NCI-H1105 treated with DMSO at 0.1 percent for 48 hours (cell line): ENCODE measurements at places on chromosomes 3 and 15.

DNA sequence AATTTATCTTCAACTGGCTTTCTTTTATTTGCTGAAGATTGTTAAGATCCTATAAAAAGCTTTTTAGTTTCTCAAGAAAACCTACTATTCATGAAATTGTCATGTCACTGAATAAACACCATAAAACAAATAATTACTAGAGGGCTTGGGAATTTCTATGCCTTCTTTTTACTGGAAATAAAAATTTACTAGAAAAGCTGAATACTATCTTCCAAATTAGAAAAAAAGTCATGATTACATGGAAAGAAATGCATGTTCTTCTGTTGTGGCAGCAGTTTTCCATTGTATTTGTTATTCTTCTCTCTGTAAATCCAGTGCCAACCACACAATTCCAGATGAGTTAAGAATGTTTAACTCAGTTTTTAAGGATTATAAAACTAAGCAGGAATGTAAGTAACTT is 153.8 kb downstream of the RAP2B start:
- DNase-seq = no peak

DNA sequence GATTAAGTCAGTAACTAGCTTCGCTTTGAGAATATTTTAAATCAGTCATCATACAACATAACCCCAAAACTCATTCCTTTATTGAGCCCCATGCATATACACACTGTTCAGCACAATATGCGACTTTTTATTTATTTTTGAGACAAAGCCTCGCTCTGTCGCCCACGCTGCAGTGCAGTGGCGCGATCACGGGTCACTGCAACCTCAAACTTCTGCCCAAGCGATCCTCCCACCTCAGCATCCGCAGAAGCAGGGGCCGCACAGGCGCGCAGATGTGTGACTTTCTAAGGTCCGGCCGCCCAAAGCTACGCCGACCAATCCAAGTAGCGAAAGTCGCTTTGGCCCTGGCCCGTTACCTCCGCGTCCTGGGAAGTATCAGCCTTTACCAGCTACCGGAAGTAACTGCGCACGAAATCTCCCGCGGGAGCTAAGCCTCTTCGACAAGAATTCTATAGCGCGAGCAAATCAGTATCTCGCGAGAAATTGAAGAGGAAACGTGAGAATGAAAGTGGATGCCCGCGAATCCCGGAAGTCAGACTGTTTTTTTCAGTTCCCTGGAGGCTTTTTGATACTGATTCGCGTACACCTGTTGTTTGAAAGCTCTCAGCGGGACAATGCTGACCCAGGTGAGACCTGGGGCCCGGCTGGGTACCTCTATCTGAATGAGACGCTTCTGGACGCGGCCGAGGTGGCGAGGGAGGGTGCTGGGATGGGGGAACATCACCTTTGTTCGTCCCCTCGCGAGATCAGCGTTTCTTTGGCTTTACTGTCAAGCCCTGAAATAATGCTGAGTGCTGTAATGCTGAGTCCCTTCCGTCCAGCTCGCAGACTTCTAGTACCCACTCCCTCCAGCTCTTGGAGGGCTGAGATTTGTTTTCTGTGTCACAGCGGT is at the start of the genes DHFR2 and NSUN3:
DHFR2 (minus strand) TSS at position 404 of the 892 bp plus-strand sequence. CDS start 1,405 bp downstream, outside the sequence.
NSUN3 (plus strand) TSS at position 549 of the 892 bp plus-strand sequence; CDS start at position 615, 66 bp downstream.
- peak; percentile 96 for DNase-seq

- no peak for DNase-seq
These were observed 24.2 kb downstream of the STARD5 start for GRCh38 chr15:81299630-81300273.

- DNase-seq = no peak
These were observed 358.9 kb downstream of the PLCL2 start for GRCh38 chr3:17243621-17244020.

- DNase-seq = peak; percentile 24
These were observed 401.8 kb downstream of the SHQ1 start for GRCh38 chr3:72446218-72447058.

DNA sequence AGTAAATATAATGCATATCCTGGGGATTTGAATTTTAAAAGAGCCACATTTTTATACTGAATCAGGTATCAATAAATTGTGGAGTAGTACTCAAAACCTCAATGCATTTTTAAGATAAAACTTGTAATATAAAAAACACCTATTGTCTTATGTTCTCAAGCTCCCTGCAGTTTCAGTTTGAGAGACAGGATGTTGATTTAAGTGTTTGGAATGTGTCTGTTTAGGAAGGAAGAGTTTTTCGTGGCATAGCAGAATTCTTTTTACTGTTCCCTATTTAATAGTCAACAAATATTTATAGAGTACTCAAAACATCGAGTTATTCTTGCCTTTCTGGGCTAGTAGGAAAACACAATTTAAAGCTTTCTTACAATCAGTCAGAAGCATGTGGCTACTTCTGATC is 146.1 kb upstream of the BCHE start:
- no peak for DNase-seq

DNA sequence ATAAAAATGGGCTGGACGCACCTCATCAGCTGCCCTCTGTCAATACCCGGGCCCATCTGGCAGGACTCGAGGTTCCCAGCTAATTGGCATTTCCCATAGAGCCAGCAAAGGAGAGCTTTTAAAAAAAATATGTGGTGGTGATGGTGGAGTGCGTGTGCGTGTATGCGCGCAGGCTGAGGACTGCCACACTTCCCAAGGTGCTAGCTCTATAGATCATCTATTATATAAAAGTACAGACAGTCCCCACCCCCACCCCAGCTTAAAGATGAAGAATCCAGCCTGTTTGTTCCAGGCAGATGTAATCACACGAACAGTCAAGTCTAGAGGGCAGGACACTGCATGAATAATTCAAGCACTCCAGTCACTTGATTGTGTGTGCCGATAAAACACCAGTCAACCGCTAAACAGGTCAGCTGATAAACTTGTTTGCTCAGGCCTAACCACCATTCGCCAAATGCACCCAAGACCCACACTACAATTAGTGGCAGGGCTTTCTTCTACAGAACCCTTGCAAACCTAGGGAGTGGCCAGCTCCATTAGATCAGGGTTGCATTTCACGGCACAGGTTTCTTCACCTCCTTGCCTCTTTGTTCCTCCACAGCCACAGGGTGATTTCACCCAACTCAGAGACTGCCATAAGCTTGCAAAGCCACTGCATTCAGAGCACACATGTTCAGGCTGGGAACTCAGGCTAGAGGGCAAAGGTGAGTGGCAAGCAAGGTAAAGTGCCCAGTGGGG is 5.8 kb downstream of the TLE3 start:
- DNase-seq = peak; percentile 95

DNA sequence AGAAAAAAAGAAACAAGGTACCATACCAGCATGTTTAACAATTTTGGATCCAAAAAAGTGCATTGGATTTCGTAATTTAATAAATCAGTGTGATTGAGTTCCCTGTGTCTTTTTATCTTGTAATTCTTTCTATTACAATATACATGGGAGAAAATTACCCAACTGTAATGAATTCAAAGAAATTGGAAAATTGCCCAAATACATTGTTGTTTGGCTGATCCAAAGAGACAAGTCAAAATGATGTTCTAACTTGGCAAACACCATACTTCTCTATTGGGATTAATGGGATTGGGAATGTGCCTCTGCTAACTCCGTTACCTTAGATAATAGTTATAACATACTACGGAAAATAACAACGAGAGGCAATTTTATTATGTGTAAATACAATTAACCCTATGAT is 1097.1 kb downstream of the ROBO1 start:
- peak; percentile 40 for DNase-seq

DNA sequence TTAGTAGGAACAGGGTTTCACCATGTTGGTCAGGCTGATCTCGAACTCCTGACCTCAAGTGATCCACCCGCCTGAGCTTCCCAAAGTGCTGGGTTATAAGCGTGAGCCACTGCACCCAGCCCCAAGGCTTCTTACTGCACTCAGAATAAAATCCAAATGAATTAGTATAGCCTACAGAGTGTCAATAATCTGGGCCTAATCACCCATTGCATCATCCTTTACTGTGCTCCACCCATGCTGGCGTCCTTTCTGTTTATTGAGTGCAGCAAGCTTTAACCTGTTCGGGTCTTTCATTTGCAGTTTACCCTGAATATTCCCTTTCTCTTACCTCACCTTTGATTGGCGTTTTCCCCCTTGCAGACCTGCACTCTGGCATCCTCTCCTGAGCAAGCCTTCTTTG is 77.7 kb downstream of the CEP63 start:
- DNase-seq = no peak

DNA sequence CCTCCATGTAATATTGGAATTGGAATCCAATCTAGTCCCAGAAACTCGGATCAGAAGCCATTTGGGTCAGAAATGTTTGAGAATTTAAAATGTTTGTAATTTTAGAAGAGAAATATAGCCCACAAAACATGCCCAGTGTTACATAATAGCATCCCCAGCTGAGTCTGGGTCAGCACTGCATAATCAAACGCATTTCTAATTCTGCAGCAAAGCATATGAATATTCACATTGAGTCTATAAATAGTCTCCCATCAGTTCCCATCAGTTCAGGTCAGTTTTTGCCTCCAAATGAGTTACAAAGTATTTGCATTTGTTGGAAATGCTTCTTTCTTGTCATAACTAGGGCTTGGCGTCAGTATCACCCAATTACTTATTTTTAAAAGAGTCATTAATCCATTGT is 383.1 kb downstream of the IL5RA start:
- no peak for DNase-seq

- no peak for DNase-seq
These were observed 25.5 kb downstream of the ABTB1 start for GRCh38 chr3:127698286-127698685.

DNA sequence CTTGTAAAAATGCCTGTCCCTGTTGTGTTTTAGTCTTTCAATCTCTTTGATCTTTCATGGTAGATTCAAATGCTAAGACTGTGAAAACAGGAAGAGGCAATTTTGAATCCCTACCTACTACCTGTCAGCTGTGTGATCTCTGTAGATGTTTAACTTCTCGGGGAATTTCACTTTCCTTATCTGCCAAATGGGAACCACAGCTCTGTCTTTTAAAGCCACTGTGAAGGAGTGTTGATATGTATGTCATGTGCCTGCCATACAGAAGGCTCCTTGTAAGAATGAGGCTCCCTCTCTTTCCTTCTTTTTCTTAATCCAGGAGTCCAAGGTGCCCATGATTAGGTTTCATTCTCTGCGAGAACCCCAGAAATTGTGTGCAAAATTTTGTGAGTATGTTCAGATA is 139.6 kb upstream of the ADAMTS9 start:
- no peak for DNase-seq

- no peak for DNase-seq
These were observed 62.7 kb upstream of the MFGE8 start for GRCh38 chr15:88975891-88976290.

- DNase-seq = no peak
These were observed 183.6 kb downstream of the MBNL1 start for GRCh38 chr3:152452318-152452717.

GRCh38 chr3:36763850-36764703 is at the start of gene DCLK3:
Gene DCLK3 (minus strand): TSS chr3:36764553. CDS start chr3:36764263, 290 bp downstream.
- DNase-seq = no peak

DNA sequence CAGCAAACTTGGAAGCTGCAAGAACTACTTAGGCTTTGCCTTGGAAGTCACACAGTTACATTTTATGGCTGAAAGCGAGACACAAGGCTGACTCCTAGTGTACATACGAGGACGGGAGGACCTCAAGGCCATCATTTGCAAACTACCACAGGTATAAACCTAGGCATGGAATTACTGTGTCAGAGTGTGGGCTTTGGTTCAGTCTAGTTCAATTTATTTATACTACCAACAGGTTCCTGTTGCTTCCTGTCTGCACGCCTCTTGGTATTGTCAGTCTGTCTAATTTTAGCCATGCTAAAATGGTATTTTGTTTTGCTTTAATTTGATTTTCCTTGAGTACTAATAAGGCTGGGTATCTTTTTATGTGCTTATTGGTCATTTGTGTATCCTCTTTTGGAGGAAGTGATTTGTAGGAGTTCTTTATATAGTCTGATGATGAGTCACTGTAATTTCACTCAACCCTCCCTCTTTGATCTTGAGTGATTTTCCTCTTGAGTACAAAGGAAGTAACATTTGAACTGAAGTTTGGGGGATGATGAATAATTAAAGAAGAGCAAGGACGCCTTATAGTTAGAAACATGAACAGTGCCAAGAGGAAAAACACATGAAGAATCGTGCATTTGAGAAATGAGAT is 8.2 kb downstream of the ANKRD34C start:
- DNase-seq = no peak

DNA sequence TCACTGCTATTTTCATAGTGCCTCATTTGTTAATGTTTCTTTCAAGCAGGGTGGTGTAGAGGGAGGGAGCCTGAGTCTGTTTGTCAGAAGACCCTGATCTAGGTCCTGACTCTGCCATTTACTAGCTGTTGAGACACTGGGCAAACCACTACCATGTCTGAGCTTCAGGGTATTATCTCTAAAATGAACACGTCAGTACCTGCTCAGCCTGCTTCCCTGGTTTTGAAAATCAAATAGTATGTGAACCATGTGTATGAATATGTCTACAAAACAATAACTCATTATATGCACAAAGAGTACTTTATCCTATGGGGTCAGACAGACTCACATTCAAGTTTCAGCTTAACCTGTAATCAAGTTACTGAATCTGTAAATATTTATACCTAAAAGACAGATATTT is 25.1 kb downstream of the SYNPR start:
- DNase-seq = no peak

GRCh38 chr3:61029194-61029593 is 222.1 kb downstream of the FHIT start:
- no peak for DNase-seq

- no peak for DNase-seq
These were observed 41.8 kb downstream of the ITGA11 start for GRCh38 chr15:68389936-68390817.

GRCh38 chr15:75943246-75943645 is 39.6 kb downstream of the FBXO22 start:
- DNase-seq = no peak

GRCh38 chr3:12054245-12054644 is 50.1 kb downstream of the SYN2 start:
- DNase-seq = no peak

GRCh38 chr3:102089904-102090720 is 240.8 kb downstream of the NFKBIZ start:
- DNase-seq = no peak

DNA sequence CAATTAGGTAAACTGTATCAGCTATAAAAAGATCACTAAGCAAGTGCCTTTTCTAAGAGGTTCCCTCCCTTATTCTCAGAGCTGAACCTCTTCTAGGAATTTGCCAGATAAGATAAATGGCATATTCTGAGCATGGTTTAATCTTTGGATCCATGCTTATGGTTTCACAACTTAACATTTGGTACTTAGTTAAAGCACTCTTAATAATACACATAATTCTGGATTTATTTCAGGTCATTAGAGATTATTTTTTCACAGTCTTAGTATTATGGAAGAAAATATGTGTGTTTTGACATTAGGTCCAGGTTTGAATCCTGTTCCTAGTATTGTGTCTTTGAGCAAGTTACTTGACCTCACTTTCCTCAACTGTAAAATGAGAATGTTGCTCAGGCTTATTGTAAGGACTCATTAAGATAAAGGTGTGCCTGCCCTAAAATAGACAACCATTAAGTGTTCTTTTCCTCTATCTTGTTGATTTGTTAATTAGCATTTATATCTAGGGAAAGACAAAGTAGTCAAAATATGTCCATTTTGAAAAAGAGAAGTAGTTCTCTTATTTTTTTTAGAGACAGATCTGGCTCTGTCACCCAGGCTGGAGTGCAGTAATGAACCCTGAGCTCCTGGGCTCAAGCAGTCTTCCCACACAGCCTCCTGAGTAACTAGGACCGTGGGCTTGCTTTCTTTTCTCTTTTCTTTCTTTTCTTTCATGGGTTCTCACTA is 43.4 kb downstream of the TSC22D2 start:
- no peak for DNase-seq

- peak; percentile 22 for DNase-seq
These were observed 13.1 kb upstream of the SCN5A start for GRCh38 chr3:38662544-38662943.

GRCh38 chr3:99637016-99637367 is 1.4 kb upstream of the COL8A1 start:
- no peak for DNase-seq

- DNase-seq = no peak
These were observed 221.7 kb upstream of the ROPN1 start for GRCh38 chr3:124213641-124214040.
